ENCODE measurements at places on chromosomes 2 and 18.

DNA sequence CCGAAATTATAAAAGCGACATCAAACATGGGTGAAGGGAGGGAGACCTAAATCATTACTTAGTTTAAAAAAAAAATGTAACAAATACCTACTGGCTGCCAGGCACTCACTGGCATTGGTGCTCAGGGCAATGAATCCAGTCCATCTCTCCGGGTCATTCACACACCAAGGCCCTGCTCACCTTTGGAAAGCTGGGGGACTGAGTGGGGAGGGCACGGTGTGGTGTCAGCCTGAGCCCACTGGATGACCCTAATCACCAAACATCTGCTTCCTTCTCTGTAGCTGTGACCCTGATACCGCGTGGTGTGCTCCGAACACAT is 336 bp upstream of the DDX1 start:
- DNase-seq, result no peak

DNA sequence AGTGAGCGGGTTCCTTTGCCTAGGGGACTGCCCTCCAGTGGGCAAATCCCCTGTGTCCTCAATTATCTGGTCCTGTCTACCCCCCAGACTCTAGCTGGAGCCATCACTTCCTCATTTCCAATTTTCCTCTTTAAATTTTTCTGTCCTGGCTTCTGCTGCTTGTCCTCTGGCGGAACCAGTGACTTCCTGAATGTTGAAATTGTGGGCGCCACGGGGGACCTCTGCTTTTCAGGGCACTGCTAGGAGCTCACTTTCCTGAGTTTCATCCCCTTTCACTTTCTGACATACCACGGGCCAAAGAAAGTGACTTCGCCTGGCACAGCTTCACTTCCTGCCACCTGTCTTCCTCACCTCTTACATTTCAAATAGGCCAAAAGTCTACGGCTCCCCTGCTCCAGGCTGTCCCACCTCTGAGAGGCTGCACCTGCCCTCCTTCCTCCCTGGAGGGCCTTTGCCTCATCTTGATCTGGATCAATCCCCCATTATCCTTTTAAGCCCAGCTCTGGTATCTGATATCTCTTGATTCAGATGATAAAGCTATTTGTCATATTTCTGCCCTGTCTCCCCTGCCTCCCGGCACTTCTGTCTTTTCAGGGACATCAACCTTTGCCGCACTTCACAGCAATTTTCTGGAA is 1.4 kb upstream of the MARCO start:
- no peak for DNase-seq

DNA sequence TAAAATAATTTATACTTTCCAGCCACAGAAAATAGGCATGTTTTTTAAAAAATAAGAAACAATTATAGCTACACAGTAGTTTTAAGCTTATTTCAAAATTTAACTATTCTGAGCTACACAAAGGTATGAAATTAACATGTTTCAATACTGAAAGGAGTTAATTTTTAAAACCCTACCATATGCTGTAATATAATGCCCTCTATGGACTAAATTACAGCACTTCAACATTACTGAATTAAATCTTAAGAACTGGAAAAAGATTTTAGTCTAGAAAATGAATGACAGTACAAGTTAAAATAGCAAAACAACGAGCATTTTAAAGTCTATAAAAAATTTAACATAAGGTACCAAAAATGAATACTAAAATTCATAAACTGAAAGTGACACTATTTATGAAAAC is 36.3 kb downstream of the RTN4 start:
- DNase-seq, result no peak

GRCh38 chr2:119179991-119180390 is 21.4 kb upstream of the C1QL2 start:
- DNase-seq, result no peak

DNA sequence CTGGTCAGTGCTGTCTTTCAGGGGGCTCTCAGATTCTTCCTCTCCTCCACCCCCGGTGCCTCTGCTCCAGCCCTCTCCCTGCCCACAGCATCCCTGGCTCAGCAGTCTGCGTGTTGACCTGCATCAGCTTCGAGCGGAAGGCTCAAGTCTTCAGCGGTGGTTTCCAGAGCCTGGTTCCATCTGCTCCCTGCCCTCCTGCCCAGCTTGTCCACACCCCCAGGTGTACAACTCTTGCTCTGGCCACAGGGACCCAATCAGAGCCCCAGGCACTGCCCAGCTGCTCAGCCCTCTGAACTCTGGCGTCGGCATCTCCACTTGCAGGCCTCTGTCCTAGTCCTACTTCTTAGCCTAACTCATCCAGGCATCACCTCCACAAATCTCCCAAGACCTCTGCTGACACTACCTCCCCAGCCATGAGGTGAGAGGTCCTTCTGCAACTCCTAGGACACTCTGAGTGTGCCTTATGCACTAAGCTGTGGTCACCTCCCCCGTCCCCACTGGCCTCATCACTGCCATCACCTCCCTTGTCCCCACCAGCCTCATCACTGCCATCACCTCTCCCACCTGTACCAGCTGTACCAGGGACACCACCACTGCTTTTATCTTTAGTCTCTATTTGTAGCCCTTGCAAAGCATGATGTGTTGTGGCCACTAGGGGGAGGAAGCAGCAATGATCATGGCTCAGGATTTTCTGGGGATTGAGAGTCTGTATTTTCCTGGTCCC is 60.9 kb downstream of the EDAR start:
- DNase-seq, result no peak

DNA sequence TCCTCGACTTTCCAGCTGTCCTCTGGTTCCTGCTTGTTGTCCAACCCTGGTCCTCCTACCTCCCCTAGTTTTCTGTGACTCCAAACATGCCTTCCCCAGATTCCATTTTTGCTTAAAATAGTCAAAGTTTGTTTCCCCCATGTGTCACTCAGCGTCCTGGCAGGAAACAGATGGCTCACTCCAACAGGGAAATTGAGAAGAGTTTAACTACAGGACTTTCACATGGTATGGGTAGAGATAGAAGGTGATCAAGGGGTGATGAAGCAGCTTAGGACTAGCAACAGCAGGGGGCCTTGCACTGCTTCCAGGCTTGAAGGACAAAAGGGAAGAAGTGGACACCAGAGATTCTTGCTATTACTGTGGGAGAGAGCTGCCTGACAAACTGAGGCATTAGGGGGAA is 6.1 kb upstream of the CUL3 start:
- no peak for DNase-seq

- DNase-seq, result peak; percentile 2
These were observed 577 bp downstream of the ERCC3 start for GRCh38 chr2:127293386-127293747.

DNA sequence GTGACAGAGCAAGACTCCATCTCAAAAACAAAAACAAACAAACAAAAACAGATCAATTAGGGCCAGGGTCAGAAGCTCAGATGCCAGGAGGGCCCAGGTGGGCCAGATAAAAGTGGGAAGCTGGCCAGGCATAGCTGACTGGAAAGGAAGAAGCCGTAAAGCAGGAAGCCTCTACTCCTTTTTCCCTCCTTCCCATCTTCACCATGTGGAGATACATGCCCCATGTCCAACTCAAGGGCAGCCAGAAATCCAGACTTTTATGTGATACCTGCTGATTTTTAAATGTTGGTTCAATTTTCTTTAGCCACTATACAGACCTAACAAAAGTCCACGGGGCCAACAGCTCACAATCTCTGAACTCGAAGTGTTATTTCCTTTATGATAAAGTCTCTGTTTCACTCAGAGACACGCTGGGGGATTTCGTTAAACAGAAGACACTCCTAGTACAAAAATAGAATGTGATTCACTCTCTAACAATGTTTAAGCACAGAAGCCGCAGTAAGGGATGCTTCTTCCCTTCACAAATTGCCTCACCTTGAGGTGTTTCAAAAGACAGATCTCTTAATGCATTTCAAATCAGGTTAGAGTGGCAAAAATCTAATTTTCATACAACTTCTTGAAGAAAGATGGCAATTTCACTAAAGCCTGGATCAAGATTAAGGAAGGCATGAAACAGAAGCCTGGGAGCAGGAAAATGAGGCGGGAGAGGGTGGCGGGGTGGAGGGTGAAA is 14.0 kb downstream of the TMEM247 start:
- no peak for DNase-seq

DNA sequence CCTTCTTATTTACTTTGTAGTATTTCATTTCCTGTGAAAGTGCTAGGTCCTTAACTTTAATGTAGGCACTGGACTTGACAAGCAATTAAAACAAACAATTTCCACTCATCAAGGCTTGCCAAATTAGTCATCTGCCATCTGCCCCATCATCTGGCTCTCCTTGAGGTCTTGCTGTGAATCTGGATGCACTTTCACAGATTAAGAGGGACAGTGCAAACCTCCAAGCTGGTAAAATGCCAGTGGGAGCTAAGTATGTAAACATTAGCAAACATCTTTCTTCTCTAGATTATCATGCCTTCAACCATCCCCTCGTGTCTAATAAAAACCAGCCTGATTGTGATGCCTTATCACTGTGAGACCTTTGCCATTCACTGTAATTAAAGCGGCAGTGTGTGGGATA is 402.9 kb downstream of the ERBB4 start:
- no peak for DNase-seq

DNA sequence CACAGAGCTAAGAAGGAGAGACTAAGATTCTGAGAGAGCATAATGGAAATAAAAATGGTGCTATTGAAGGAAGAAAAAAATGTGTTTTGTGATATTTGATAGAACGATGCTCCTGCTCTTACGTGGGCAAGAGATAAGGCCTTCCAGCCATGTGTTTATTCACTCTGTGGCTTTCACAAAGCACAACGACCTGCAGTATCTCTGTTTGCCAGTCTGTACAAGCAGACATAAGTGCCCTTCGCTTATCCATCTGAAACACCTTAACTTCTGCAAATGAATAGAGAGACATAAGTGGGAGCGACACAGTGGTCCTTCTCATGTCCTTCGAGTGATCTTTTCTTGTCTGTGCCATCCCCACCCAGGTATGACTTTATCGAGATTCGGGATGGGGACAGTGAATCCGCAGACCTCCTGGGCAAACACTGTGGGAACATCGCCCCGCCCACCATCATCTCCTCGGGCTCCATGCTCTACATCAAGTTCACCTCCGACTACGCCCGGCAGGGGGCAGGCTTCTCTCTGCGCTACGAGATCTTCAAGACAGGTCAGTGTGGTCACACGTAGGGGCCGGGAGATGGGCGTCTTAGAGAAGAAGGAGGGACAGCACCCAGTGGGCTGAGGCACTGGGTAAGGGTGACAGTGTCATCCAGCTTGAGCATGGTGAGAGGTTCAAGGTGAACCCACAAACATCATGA is 33.7 kb downstream of the NRP2 start:
- DNase-seq, result no peak

DNA sequence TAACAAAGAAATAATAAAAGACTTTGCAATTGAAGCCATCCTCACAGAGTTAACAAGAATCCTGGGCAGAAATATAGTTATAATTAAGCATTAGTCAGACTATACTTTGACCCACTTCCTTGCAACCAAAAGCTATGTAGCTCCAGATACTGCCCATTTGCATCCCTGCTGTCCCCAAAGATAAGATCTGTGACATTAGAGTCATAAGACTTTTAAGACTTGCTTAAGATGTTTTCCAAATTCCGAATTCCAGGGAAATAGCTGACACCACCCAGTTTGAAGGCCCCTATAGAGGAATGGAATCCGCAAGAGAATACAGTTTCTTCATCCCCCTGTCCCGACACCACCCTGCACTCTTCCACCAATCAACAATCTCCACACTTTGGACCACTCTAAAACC is 69.5 kb upstream of the TLK1 start:
- DNase-seq, result no peak
